ENCODE measurements at places on chromosomes 2 and 18. TPM values are rescaled to one million over a fixed set of nuclear protein-coding genes. Genes with fewer than 3 reads are reported as not detected.

GRCh38 chr2:49616800-49617199 lies 462.5 kb upstream of the FSHR start:
- no peak for DNase-seq

DNA sequence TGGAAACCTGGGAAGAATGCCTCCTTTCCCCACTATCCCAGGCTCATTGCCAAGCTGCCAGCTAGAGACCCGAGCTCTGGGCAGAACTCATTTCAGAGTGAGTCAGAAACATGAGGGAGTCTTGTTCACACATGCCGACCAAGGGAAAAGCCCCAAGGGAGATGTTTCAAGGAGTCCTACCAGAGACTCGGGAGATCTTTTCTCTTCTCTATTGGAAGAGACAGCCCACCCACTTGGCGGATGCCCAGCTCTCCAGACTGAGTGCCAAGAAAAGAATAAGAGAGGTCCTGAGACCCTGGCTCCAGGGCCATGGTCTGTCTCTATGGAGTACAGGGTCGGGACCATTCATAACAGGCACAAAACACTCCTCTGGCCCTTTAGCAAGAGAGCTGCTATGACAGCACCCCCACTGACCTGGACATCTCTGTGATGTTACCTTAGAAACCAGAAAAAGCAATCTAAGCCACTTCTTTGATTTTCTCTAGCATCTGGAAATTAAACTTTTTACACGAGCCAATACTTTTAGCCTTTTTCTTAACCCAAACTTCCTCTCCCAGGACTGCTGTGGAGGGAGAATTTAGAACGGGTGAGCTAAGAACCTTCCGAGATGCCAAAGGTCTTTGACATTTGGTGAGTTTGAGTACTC lies 18.5 kb upstream of the IGFBP5 start:
- peak; percentile 48 for DNase-seq

The TYW5 gene
- 15.2 TPM for total RNA-seq

DNA sequence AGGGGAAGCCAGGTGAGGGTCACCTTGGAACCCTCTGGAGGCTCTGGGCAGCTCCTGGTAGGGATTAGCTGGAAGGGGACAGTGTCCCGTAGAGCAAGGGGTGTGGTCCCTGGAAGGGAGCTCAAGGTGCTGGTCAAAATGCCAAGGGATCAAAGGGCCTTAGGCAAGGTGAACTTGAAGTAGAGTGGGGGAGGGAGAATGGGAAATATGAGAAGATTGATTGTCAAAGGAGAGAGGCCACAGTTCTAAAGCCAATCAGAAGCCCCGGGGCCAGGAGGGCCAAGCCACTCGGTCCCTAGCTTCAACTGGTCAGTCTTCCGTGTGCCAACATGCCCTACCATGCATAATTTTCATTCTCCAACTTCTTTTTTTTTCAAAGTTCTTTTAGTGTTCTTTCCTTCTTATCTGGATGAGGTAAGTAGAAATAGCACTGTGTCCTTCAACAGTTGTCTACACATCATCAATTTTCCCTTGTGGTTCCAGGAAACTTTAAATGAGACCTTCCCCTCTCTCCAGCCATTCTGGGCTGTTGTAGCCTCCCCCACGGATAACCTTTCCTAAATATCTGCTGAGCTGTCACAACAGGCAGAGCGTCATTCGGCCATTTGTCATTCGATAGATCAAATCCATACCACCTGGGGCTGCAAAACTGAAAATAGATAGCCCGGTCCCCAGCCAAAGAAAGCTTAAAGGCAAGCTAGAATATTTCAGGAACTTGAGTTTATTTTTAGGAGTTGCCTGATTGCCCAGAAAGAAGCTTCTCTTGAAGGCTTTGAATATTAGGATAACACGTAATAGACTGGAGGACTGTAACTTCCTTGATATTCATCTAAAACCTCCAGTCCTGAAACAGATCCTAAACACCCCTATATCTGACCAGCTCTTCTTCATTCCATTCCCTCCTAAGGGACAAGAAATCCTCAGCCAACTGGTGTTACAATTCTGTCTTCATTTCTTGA lies 83.3 kb downstream of the ALPK2 start:
- DNase-seq: no peak

DNA sequence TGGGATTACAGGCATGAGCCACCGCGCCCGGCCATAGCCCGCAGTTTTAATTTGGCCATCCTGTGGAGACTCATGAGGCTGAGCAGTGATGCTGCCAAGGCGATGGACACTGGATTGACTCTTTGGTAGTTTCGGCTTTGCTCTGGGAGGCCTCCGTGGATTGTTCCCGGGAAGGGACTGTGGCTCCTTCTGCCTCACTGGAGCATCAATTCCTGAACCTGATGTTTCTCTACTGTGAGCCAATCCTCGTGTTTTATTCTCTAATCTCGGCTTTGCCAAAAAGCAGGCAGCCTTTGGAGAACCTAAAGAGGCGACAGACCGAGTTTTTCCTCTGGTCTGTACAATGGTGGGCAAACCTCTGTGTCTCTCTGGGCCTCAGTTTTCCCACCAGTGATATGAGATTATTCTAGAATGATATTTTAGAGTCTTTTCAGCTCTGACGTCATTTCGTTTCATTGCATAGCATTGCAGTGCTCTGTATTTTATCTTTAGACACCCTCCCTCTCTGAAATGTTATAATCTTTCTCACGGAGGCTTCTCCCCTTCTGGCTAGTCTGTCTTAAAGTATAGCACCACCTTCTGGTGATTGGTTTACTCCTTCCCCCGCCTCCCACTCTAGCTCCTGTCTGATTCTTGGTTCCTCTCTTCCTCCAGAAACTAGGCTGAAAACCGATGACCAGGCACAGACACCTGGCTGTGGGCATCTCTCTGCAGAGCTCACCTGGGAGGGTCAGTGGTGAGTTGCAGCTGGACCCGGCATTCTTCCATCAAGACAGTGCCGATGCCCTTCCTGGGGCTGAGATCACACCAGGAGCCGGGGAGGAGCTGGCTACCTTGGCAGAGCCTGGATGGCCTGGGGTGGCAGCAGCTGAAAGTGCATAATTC lies 341.3 kb downstream of the MYCN start:
- peak; percentile 35 for DNase-seq

The SLC39A10 gene
- total RNA-seq: 58.1 TPM

The PAX8 gene
- 18.5 TPM for total RNA-seq

The FSHR gene
- not detected for total RNA-seq

The PROKR1 gene
- total RNA-seq: 0.69 TPM

DNA sequence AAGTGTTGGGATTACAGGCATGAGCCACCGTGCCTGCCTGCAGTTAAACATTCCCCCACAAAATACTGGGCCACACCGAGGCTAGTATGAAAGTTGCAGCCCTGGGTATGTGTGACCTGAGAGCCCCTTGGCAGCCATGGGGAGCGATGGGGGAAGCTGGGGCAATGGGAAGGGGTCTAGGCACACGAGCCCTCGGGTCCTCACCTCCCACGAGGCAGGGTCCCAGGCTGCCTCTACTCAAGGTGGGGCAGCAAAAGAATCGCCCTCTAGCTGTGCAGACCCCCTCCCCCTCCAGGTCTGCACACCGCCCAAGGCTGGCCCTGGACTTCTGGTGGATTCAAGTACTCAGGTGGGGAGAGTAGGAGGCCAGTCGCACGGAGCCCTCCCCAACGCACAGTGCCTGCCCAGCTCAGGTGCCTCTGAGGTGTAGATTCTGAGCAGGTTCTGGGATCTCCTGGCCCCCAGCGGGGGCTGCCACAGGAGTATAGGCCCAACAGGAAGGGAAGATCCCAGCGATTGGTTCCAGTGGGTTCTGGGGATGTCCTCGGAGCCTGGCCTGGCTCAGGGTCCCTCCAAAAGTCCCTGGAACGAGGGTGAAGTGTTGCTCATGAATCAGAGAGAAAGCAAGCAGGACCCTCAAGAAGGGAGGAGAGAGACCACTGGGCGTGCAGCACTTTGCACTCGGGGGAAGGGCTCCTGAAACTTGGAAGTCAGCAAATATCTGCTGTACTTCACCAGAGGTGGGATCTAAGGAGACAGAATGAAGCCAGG lies 2.6 kb downstream of the GPR35 start:
- no peak for DNase-seq

DNA sequence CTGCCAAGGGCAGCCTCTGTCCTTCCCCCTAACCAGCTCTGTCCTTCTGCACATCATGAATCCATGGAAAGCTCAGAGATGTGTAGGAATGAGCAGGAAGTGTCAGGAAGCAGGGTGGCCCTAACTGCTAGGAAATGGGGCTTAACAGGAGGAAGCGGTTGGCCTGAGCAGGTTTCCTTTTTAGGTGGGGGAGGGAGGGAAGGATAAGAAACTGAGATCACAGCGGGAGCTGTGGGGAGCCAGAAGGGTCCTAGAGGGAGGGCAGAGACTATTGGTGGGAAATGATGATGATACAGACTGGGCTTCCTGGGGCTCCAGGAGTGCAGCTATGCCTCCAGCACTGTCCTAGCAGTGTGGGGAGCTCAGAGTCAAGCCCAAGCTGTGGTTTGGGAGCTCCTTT lies 182.0 kb downstream of the SH3BP4 start:
- no peak for DNase-seq

DNA sequence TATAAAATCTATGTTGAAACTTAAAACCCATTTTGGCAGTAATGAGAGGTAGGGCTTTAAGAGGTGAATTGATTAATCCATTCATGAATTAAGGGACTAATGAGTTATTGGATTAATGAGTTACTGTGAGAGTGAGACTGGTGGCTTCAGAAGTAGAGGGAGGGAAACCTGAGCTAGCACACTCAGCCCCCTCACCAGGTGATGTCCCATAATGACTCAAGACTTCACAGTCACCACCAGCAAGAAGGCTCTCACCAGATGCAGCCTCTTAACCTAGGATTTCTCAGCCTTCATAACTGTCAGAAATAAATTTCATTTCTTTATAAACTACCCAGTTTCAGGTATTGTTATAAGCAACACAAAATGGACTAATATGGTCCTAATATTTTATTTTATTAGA lies 621.7 kb upstream of the ACVR2A start:
- DNase-seq: no peak

DNA sequence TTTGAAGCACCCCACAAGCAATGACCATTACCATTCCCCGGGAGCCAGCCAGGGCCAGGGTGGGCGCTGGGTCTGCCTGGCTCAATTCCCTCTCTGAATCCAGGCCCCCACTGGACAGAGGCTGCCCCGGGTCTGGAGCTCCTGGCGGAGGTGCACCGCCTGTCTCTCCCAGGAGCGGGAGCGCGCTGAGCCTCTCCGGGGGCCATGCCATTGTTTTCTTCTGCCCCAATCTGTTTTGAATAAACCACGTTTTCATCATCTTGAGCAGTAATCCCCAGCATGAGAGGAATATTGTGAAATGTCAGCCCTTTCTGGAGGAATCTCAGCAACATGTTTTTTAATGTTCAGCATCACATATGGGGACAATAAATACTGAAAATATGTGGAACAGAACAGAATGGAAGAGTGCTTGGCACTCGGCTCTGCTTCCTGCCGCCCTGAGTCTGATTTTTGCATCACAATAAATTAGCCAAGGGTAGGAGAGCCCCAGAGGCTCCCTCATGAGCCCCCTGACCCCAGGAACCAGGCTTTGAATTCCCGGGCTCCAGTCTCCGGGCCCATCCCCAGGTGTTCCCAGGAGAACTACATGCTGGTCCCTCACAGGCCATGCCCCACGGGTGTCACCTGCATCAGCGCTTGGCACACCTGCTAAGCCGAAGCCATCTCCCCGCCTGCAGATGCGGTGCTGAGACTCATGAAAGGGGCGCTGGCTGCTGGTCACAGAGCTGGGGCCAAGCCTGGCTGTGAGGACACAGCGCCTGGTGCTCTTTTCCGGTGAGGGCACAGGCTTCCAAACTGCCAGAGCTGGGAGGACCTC lies 88.8 kb downstream of the INHBB start:
- no peak for DNase-seq

GRCh38 chr2:83531206-83531826 lies 927.8 kb downstream of the SUCLG1 start:
- no peak for DNase-seq

The IL1A gene
- not detected for total RNA-seq

GRCh38 chr18:69588301-69588700 lies 187.6 kb downstream of the DOK6 start:
- DNase-seq: no peak

The RTP5 gene
- not detected for total RNA-seq

The ERFE gene
- not detected for total RNA-seq

The CRYGD gene
- not detected for total RNA-seq

The GALNT3 gene
- not detected for total RNA-seq

DNA sequence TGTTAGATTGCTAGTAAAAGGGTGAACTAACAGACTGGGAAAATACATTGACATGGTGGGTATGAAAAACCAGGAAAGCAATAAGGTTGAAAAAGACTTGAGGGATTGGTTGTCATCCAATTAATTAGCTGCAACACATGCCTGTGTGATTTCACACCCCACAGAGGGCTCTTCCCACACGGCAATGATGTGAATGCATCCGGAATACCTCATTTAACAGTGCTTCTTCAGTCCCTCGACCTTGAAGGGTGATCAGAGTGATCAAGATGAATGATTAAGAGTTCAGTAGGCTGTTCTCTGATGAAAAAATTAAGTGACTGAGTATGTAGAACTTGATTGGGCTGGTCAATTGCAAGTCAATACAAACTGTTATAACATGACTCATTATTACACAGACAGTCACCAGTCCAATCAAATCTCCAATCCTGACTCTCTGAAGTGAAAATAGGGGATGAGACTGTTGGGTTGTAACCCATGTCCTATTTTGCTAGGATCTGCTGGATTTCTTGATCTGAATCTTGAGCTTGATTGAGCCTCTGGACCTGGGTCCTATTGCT lies 924.9 kb upstream of the FAM98A start:
- DNase-seq: no peak

DNA sequence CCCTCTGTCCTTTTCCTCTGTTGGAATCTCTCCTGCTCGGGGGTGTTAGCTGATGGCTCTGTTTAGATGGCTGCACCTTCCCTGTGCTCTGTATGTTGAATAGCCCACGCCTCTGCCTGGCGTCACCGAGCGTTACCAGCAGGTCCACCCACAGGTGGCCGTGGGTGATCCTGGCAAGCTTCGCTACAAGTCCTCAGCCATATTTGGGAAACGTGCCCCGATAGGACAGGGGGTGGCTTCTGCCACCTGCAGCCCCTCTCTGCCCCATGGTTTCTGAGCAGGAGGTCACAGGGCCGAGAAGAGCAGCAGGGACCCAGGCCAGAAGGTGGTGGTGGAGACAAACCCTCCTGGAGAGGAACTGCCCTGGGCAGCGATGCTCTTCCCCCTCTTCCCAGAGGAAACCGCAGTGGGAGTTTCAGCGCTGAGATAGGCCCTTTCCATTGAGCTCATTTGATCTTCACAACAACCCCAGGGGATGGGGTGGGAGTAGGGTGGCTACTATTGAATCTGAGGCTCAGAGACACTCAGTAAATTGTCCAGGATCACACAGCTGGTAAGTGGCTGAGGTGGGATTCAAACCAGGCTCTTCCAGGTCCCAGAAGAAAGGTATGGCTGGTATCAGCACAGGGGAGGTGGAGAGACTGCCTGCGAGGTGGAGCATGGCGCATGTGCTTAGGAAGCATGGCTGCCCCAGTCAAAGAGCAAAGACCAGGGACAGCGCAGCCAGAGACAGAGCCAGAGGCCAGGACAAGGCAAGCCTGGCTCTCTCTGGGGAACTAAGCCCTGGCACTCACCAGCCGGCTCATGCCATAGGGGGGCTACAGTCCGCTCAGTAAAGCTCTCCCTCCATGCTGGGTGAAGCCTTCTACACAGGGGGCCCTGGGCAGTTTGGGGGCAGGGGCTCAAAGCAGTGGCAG lies 15.0 kb downstream of the NGEF start:
- no peak for DNase-seq
